ENCODE measurements at places on chromosomes 5 and 9.

DNA sequence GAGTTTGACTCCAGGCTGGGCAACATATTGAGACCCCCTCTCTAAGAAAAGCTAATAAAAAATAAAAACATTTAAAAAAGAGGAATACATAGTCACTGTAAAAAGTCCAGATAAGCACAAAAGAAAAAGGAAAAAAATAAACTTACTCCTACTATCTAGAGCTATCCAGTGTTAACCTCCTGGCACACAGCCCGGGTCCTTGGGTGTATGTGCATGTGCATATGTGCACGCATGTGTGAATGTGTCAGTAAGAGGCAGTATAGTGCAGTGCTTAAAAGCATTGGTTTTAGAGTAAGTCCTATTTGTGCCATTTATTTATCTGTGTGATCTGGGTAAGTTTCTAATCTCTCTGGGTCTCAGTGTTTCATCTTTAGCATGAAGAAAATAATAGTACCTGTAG lies 26.7 kb downstream of the FAM219A start:
- no peak for DNase-seq

- no peak for DNase-seq
These were observed 8.7 kb upstream of the C5orf34 start for GRCh38 chr5:43523662-43524072.

DNA sequence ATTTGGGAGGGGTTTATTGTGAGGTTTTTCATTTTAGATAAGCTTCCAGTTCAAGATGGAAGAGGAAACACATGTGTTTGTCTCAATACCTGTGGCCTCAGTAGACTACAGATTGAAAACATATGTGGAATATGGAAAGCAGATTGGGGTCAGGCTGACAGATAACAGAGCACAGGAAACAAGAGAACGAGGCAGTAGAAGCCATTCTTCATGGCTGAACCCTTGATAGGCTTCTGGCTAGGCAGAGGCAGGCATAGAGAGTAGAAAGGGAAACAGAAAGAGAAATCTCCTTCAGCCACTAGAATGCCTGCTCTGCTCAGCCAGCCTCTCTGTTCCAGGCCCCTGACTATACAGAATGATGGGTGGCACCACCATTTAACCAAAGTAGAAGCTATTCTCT lies 152.5 kb downstream of the MUSK start:
- no peak for DNase-seq

DNA sequence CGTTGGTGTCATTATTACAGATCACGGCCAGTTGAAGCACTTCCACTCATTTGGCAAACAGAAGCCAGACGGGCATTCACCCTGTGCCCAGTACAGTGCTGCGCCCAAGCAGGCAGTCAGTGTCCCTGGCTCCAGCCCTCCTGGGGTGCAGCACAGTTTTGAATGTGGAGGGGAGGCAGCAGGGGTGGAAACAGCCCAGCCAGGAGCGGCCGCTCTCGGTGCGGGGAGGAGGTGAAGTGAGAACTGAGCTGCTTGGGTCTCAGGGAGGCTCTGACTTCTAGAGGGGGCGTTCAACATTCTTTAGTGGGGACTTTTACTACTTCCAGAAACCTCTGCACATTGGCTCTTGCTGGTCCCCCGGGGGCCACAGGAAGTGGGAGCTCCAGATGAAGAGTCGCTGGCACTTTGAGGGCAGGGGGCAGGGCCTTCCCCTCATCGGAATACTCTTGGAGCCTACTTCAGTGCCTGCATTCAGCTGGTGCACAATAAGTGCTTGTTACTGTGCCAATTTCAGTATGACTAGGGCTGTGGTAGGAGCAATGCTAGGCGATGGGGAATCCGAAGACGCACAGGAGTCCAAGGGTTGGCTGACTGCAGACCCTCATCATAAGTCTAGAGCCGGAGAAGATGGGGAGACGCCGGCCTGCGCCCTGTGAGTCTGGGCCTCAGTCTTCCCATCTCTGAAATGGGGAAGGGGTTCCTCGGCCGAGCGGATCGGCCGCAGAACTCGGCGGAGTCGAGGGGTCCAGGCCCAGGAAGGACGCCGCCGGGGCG lies 492 bp upstream of the NEK6 start:
- DNase-seq, result no peak

GRCh38 chr9:99894826-99895225 lies 11.6 kb upstream of the STX17 start:
- no peak for DNase-seq

DNA sequence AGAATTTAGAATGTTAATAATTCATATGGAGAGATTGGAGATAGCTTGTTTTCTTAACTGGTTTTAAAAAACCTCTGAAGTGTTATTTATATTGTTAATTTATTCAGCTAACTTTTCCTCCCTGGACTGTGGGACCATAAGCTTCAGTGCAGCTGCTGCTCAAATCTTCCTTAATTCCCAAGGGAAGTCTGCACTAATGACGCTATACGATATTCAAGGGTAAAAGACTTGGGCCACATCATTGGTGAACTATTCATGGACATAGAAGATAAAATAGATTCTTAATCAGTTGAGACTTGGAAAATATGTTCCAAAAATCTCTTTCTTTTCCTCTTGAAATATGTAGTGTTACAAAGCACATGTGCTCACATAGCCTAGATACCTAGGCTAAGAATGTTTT lies 31.1 kb upstream of the GAS1 start:
- DNase-seq, result no peak

GRCh38 chr9:137583347-137583746 lies 4.6 kb upstream of the DPH7 start:
- DNase-seq, result no peak

DNA sequence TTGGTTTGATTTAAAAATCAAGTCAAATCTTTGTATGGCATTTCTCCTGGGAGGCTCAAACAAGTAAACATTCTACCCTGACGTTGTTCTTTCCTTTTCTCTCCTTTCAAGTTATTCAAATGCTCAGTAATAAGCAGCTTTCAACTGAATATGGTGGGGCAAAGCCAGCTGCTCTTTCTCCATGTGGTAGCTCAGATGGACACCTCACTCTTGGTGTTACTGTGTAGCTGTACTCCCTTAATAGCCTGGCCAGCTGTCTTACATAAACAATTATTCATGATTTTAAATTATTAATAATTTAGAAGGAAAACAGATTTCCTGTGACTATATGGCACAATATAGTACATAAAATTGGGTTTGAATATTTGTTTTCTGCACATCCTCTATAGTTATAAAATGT lies 165.2 kb downstream of the PDE4D start:
- no peak for DNase-seq

GRCh38 chr9:536597-537511 lies 304.6 kb upstream of the DMRT1 start:
- DNase-seq, result no peak

GRCh38 chr5:68418201-68418600 lies 202.6 kb downstream of the PIK3R1 start:
- no peak for DNase-seq

GRCh38 chr9:111158999-111159398 lies 120.7 kb upstream of the LPAR1 start:
- no peak for DNase-seq

- DNase-seq, result no peak
These were observed 548.8 kb upstream of the CDH18 start for GRCh38 chr5:20536813-20537212.

DNA sequence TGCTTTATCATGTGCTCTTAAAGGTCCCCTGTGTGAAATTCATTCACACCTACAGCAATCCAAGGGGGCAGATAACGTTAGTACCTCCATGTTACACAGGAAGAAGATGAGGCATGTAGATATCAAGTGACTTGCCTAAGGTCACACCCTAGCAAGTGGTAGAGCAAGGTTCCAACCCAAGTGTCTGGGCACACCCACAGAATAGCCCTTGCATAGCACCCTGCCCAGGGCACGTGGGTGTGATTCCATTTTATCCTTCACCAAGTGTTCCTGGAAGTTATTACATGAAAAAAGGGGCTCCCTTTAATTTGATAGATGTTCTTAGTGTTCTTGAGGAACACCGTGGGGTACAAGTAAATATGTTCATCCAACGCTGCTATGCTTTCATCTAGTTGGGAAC lies 4.9 kb downstream of the TMEM171 start:
- no peak for DNase-seq

DNA sequence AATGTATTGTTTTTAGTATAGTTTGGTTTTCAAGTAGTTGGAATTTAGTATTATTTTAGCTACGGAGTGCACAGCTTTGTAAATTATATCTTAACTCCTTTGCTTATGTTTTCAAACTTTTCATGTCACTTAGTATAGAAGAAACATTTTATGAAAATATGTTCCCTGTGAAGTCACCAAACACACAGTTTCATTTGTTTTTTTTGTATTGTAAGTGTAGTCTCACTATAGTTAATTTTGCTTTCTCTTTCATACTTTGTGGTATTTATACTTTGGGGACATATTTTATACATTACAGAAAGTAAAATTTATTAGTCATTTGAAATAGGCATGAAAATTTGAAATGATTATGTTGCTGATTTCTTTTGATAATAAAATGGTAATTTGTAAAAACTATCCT lies 5.0 kb downstream of the CHSY3 start:
- no peak for DNase-seq

GRCh38 chr5:135183464-135183863 lies 149.4 kb upstream of the PITX1 start:
- no peak for DNase-seq

- no peak for DNase-seq
These were observed 99.9 kb upstream of the PITX1 start for GRCh38 chr5:135133698-135134515.

All from activated CD4-positive, alpha-beta T cell treated with anti-CD3 and anti-CD28 coated beads, Interleukin-2, amount 50 U/mL, for 48 hours (primary cell).